ENCODE measurements at places on chromosomes 5 and 9.

GRCh38 chr5:93580927-93581445 lies at the start of gene NR2F1-AS1:
NR2F1-AS1 (minus strand) TSS chr5:93581219.
- no peak for DNase-seq

- no peak for DNase-seq
Observed at GRCh38 chr9:89611425-89611824, 6.6 kb downstream of the GADD45G start.

DNA sequence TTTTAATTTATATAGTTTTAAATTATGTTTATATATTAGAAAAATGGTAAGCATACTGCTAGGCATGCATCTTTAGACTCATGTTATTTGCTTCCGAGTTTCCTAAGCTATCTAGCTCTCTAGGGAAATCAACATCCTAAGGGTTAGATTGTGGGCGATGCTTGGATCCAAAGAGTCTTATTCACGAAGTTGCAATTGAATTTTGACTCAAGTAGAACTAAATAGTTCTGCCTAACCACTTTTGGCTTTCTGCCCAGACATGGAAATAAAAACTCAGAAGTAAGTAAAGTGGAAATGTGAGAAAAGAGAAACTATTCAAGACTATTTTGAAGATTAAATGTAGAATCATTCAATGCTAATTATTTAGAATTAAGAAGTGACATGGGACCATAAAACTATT lies 440.4 kb downstream of the CDH18 start:
- DNase-seq, result no peak

GRCh38 chr9:85402551-85402950 lies 339.2 kb downstream of the AGTPBP1 start:
- no peak for DNase-seq

DNA sequence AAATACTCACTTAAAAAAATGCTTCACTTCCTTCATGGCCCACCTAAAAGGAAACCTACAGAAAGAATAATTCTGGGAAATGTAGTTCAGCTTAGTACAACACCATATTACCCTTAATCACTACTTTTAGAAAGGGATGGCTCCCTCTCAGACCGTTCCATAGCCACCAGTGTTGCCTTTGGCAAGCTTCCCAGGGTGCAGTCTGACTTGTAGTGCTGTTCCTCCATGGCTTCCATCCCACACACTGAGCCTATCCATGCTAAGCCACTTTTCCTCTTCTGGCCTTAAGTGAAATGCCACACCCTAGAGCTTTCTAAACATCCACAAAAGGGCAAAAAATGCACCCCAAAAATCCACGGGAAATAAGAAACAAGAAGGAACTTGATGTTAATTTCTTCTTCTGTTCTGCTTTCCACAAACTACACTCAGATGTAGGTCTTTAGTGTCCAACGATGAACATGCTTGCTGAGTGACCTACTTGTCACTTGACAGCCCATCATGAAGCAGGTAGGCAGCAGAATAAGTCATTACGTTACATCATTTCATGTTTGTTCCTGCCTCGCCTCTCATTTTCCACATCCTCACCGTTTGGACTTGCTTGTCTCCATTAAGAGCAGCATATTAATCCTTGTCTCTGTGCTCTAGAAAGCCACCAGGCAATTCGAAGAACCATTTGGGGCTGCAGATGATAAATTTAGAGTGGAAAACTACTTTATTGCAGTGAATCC lies 391.1 kb upstream of the GRAMD2B start:
- no peak for DNase-seq

DNA sequence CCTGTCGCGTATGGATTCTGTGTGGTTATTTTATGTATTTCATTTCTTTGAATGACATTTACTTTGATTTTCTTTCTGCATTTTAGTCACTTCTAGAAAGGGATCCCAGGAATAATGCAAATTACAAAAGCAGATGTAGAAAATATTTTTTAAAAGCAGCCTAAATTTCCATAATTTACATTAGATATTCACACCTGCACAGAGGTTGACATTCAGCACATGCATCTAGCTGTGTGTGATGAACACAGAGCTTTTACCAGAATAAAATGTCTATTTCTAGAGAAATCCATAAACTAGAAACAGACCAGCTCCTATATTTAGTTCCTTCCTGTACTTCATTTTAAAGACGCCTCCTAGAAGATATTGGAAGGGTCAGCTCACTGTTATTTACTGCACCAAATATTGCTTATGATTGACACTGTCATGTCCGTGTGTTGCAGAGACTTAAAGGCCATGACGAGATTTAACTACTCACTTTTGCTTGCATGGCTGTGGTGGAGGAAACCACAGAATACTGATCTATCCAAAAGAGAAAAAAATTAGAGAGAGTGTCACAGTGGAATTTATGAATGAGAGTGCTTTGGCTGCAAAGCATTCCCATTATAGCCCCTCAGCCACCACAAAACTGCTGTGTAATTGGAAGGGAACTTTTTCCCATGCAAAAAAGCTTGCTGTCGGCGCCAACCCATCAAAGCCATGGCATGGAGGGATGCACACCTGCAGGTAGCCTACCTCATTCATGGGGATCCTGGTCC lies 58.1 kb downstream of the EBF1 start:
- no peak for DNase-seq

GRCh38 chr5:98775246-98776065 lies 2.0 kb downstream of the RGMB start:
- DNase-seq, result no peak

DNA sequence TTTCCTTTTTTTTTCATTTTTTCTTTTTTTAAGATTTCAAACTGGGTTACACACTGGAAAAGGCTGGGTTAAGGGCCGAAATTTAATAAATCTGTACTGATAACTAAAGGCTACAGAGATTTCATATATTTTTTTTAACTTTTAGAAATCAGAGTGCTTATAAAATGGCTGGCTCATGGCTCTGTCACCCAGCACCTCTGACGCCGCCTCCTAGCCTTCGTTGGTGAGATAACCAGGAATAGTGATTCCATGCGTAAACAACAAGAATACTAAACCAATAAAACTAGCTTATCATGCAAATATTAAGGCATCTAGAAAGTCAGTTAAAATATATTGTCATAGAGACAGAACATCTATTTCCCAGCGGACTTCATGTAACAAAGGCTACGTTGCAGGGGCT lies 226.4 kb downstream of the NFIB start:
- DNase-seq, result no peak

GRCh38 chr9:85020791-85021190 lies 351.3 kb downstream of the NTRK2 start:
- DNase-seq, result no peak

DNA sequence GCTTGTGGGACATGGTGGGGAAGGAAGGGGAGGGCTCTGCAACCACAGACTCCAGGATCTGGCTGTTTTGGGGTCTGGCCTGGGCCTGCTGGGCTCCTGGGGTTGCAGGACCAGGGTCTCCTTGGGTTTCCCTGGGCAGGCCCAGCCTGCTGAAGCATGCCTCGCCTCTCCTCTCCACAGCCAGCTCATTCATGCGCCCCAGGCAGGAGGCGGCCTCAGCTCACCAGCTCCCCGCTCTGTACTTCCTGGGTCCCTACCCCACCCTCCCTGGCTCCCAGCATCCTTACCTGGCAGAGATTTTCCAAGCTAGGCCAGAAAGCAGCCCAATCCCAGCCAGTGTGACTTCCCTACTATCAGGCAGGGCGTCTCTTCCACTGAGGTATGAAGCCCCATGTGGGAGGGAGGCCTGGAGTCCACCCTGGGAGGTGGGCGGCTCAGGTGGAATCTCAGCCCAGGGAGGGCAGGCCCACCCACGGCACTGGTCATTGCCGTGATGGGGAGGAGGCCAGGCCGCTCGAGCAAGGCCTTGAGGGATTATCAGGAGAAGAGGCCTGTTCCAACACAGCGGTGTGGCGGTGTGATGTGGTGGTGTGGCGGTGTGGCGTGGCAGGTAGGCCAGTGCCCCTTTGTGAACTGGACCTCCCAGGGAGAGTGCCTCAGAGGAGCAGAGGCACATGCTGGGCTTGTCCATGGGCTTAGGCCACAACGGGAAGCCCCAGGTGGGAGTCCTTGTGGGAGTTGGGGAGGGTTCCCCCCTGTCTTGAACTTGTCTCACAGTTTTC lies 103.4 kb downstream of the DAB2IP start:
- DNase-seq, result no peak

DNA sequence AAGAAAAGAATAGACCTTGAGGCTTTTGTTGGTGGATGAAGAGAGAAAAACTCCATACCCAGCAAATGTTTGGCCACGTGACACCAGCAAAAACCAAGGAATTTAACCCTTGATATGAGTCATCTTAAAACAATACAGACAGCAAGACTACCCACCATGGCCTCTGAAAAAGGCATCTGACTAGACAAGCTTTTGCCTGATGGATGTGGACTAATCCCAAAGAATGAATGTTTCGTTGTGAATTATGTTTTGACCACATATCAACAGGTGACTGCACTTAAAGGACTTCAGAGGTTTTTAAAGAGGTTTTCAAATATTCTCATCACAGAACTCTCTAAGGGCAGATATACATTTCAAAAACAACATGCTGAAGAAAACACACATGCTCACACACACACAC lies 33.0 kb upstream of the SLC1A3 start:
- no peak for DNase-seq

- no peak for DNase-seq
Observed at GRCh38 chr5:148387325-148387724, 3.6 kb downstream of the FBXO38 start.

DNA sequence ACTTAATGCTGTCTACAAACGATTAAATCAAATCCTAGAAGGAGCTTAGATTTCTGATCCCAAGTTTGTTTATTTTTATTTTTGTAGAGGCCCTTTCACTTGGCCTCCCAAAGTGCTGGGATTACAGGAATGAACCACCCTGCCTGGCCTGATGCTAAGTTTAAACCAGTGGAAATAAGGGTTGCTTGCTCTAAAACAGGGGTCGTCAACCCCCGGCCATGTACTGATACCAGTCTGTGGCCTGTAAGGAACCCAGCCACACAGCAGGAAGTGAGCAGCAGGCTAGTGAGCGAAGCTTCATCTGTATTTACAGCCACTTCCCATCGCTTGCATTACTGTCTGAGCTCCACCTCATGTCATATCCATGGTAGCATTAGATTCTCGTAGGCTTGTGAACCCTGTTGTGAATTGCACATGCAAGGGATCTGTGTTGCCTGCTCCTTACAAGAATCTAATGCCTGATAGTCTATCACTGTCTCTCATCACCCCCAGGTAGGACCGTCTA lies 11.4 kb downstream of the TTC1 start:
- DNase-seq, result no peak

- DNase-seq, result no peak
Observed at GRCh38 chr5:106085136-106085535, 1585.6 kb downstream of the EFNA5 start.

DNA sequence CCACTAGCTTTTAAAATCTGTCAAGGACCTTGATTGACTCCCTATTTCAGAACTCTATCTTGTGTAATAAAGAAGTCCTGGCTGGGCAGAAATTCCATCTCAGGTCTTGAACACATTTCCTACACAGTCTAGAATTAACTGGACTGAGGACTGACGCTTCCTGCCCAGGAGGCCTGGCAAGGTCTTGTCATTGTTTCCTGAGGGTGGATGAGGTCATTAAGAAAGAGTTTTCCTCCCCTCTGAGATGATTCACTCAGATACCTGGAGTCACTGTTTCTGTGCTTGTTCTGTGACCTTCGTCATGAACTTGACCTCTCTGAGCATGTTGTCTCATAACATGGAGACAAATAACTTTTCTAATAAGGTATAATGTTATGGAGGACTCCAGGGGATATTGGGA lies 10.0 kb downstream of the MTAP start:
- DNase-seq, result peak; percentile 35

GRCh38 chr5:891837-892393 lies 686 bp downstream of the BRD9 start:
- peak; percentile 15 for DNase-seq

- no peak for DNase-seq
Observed at GRCh38 chr5:124796495-124796894, 50.1 kb upstream of the ZNF608 start.

- no peak for DNase-seq
Observed at GRCh38 chr5:68237715-68238114, 22.2 kb downstream of the PIK3R1 start.

- DNase-seq, result no peak
Observed at GRCh38 chr9:19720377-19720776, 68.5 kb downstream of the SLC24A2 start.

DNA sequence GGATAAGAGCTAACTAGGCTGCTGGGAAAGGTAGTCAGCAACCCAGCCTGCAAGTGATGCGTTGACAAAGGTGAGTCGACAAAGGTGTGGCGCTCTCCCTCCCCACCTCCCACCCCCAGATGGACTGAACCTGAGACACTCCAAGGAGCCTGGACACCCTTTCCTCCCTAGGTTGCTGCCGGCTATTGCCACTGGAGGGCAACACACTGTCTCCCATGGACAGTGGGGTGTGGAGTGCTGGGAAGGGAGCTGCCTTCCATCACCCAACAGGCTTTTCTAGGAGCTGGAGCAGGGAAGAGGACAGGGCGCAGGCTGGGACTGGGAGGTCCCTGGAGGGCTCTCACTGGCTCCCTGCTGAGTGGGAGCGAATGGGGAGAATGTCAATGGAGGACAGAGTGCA lies 75.4 kb upstream of the ARAP3 start:
- DNase-seq, result no peak

- no peak for DNase-seq
Observed at GRCh38 chr9:138114501-138115245, 237.1 kb downstream of the CACNA1B start.

GRCh38 chr5:16577677-16578076 lies 39.1 kb downstream of the RETREG1 start:
- DNase-seq, result peak; percentile 2

GRCh38 chr5:96196890-96197289 lies 235.2 kb upstream of the ELL2 start:
- DNase-seq, result no peak

GRCh38 chr5:173238312-173239232 lies 3.6 kb upstream of the NKX2-5 start:
- DNase-seq, result no peak

DNA sequence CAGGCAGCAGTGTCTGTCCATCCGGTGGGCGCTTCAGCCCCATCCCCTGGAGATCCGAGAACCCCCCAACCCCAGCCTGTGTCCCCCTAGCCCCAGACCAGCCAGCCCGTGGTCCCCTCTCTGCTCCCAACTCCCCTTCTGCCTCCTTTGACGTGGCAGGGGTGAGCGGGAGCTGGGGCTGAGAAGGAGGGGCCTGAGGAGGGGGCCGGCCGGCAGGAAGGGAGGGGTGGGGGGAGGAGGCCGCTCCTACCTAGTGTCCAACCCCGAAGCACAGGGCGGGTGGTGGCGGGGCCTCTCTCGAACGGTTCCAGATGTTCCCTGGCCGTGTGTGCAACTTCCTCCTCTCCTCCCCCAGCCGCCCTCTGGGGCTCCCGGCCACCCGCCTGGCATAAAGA lies 31.0 kb downstream of the GOLGA2 start:
- no peak for DNase-seq

GRCh38 chr5:124289130-124289529 lies 457.3 kb downstream of the ZNF608 start:
- DNase-seq, result no peak

GRCh38 chr9:1051210-1051583 lies 1.0 kb downstream of the DMRT2 start:
- DNase-seq, result no peak

All from activated CD4-positive, alpha-beta T cell treated with anti-CD3 and anti-CD28 coated beads, Interleukin-2, Interleukin-6, amounts not matched to agents 100 ng/mL and 50 ng/mL, durations not matched to agents 16 hours and 8 hours (primary cell).